ENCODE measurements at places on chromosomes 4 and X.

DNA sequence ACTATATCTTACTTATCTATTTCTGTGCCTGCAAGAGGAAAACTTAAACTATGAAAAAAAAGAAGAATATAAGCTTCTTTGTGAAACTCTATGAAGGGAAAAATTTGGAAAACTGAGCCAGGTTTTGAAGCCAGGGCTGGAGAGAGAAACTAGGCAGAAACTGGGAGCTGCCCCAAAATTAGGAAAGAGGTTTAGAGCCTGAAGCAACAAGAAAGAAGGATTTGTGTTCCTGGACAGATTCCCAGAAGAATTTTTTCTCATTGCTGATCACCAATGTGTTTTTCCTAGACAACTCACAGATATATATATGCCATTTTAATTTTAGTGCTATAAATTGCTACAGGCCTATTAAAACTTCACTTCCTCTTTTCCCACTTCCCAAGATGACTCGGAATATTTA, 245.0 kb upstream of the GEMIN8 start:
- DNase-seq = no peak

- no peak for DNase-seq
These were observed 116.5 kb upstream of the IQCM start for GRCh38 chr4:149932188-149932587.

DNA sequence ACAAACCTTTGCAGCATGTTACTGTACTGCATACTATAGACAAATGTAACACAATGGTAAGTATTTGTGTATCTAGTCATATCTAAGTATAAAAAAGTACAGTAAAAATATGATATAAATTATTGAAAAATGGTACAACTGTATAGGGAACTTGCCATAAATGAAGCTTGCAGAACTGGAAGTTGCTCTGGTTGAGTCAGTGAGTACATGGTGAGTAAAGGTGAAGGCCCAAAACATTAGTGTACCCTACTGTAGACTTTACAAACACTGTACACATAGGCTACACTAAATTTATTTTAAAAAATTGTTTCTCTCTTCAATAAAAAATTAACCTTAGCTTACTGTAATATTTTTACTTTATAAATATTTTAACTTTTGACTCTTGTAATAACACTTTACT, 25.8 kb downstream of the SPIN3 start:
- no peak for DNase-seq

GRCh38 chr4:152189451-152190179, 346.3 kb downstream of the FBXW7 start:
- DNase-seq = no peak

- DNase-seq = no peak
These were observed 223.7 kb downstream of the FGF13 start for GRCh38 chrX:138487866-138488265.

GRCh38 chr4:178976861-178977260, 1534.6 kb upstream of the AGA start:
- no peak for DNase-seq

- no peak for DNase-seq
These were observed 17.4 kb downstream of the GABRA4 start for GRCh38 chr4:46975812-46976553.

GRCh38 chr4:78424461-78424860, 127.1 kb upstream of the ANXA3 start:
- DNase-seq = no peak

GRCh38 chr4:106486533-106486932, 118.0 kb upstream of the GIMD1 start:
- no peak for DNase-seq

DNA sequence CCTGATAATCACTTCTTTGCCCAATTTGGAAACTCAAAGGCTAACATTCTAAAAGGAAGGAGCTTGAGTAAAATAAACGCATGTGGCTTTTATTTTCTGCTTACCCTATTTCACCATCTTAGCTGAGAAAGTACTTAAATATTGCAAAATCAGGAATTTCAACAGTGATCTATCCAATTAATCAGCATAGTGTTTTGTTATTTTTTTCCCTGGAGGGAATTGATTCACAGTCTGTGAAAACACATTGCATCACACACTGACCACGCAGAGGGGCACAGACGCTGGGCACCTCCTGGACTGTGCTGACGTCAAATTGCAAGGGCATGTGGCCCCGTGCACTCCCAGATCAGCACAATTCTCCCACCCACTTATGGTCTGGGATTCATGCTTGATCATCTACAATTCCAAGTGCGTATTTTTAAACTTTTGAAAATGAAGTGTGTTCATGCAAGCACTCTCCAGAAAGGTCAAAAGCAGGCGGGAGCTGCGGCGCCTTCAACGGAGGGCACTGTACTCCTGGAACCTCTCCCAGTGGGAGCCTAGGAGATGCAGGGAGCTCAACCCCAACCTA, 320.6 kb upstream of the PPARGC1A start:
- DNase-seq = peak; percentile 43

All from retinal pigment epithelial cell (primary cell).